ENCODE measurements at places on chromosomes 7 and 10.

DNA sequence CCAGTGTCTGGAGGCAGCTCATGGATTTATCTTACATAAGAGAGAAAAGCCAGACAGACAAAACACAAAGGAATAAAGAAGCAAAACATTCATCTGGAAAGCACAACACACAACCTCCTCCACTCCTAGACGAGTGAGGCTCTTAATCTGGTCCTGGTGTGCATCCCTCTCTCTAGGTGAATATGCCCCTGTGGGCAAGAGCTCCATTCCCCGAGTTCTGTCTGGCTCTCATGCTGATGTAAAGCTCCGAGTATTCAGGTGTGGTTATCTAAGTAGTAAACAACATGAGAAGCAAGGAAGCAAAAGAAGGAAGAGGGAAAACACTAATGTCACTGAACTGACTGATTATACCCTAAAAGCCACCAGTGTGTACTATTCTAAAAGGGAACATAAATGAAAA is 47.9 kb upstream of the FEZF1 start:
- DNase-seq = no peak

DNA sequence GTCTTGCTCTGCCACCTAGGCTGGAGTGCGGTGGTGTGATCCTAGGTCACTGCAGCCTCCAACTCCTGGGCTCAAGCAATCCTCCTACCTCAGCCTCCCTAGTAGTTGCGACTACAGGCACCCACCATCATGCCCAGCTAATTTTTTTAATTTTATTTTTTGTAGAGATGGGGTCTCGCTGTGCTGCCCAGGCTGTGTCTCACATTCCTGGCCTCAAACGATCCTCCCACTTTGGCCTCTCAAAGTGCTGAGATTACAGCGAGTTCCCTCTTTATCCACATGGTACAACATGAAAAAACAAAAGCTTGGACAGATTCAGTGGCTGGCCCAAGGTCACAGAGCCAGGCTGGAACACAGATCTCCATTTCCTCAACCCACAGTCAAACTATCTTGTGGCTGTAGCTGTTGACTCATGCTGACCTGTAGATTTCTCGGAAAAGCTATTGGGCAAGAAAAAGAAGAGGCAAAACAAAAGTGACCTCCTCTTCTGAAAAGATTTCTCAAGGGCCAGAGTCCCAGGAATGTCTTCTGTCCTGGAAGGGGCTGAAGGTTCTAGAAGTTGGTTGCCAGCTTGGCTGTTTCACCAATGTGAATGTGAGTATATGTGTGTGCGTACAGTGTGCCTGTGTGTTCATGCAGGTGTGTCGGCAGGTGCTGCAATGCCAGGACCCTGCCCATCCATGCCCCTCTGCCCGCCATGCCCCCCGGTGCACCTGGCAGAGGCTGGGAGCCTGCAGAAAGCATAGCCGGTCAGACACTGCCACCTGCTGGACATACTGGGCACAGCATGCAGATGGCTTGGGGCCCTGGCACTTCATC is 28.4 kb downstream of the TMEM130 start:
- peak; percentile 17 for DNase-seq

GRCh38 chr7:71708710-71709109 is 576.8 kb downstream of the GALNT17 start:
- no peak for DNase-seq

DNA sequence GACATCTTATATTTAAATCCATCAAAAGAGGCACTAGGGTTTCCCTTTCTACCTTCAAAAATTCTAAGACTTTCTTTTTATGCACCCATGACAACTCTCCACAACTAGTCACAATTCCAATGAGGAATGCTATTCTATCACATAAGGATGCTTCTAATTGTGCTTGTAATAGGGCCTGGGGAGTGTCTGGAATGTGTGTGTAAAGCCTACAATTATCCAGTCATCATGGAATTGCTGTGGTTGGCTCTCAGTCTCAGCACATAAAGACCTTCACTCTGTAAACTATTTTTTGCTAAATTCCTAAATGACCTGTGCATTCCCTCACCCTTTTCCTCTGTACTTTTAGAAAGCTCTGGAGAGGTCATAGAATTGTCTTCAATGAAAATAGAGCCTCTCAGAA is 86.7 kb downstream of the EPDR1 start:
- no peak for DNase-seq

DNA sequence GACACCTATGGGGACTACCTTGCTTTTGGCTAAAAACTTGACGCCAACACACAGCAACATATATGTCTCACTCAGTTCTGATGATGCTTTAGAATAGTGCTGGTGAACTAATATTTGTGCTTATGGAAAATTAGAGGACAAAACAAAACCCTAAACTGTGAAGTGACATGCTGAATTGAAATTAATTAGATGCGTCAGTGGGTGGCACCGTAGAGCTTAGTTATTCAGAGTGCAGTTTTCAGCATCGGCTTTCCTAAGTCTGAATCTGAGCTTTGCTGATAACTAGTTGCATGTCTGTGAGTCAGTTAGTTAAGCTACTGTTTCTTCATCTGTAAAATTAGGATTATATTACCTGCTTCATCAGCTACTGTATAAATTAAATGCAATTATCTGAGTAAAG is 245.0 kb upstream of the SORCS1 start:
- no peak for DNase-seq
